H9 (cell line): ENCODE measurements at places on chromosomes 11 and 22.

DNA sequence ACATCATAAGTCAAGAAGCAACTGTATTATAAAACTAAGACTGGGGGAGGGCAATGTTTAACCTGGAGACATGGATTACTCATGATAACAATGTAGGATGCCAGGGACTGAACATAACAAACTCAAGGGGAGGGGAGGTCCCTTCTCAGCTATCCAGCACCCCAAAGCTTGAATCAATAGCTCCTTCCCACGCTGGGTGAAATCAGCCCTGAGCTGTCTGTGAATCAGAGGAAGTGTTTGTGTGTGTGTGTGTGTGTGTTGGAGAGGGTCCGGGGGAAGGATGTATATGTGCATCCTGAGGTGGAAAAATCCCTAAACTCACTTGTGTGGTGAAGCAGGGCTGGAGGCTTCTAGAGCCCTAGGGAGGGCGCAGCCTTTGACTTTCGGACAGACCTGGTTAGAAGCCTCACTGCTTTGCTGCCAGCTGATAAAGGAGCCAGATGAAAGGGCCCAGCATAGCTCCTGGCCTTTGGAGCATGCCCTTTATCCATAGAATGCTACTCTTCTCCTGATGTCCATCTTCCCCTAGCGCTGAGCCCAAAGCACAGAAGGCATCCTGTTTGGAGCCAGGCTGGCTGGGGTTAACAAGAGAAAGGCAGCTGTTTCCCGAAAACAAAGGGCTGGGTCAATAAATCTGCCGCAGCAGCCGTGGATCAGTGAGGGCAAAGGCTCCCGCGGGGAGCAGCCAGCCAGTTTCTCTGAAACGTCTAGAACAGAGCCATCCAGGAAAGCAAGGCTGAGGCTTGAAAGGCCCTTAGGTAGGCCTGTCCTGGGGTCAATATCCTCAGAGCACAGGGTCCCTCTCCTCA, 35.8 kb downstream of the TNKS1BP1 start:
- no peak for DNase-seq

GRCh38 chr22:43431808-43432554, 20.2 kb downstream of the MPPED1 start:
- DNase-seq: no peak

DNA sequence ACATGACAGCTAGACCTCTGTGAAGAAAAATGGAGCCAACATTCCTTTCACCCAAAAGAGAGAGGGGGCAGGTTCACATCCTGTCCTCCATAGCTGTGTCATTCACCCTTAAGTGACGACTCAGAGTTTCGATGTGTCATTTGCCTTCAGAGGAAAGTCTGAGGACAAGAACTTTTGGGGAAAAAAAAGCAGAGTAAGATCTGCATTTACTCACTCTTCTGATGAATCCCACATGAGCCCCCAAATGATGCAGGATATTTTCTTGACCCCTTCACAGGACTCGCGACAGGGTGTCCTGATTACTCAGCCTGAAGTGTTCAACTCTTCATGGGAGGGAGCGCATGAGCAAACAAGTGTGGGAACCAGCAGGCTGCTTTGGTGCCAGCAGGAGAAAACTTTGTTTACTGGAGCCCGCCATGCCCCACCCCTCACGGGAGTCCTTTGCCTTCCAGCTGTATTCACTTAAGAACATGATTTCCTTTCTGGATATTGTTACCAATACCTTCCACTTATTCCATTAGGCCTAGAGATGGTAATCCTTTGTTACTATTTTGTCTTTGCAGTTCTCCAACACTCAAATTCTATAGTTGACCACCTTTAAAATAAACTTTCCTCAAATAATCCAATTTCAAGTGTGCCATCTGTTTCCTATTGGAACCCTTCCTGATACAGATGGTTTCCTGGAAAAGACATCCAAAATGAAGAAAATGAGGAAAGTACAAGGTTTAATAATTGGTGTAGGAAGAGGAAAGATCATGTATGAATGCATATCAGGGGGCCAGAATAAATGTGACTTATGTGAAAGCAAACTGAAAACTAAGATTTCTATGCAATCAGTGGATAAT, 729.8 kb downstream of the FAM181B start:
- DNase-seq: no peak

GRCh38 chr22:29083933-29084591, 11.2 kb downstream of the KREMEN1 start:
- DNase-seq: no peak

GRCh38 chr11:64406221-64406946, 47.4 kb downstream of the RPS6KA4 start:
- no peak for DNase-seq

DNA sequence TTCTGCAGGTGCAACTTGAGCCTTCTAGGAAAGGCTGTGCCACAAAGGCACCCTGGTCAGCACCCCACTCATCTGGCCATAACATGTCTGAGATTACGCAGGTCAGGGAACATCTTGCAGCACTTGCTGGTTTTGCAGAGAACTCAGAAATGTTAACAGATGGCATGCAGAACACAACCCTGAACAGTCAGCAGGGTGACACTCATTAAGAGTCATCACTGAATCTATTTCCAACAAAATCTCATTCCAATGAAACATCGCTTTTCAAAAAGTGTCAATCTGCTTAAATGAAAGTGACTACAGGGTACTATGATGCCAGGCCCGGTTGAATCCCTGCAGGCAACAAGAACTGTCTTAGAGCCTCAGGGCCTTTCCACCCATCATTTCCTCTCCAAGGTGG, 369.8 kb upstream of the CCDC90B start:
- no peak for DNase-seq

DNA sequence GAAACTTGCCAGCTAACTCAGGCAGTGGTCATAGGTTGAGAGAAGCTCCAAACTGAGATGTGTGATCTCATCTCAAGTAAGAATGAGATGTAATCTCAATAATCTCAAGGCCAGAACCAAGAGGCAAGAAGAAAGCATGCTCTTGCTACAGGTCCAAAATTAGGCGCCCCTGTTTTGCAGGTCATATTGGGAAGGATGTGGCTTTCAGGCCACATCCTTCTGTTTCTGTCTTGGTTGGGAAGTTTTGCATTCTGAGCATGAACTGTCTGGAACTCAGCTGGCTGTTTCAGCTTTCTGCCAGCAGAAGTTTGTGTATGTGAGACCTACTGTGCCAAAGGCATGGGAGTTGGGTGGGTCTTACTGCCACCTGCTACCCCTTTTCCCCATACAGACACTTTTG, 67.5 kb upstream of the MS4A8 start:
- DNase-seq: no peak

DNA sequence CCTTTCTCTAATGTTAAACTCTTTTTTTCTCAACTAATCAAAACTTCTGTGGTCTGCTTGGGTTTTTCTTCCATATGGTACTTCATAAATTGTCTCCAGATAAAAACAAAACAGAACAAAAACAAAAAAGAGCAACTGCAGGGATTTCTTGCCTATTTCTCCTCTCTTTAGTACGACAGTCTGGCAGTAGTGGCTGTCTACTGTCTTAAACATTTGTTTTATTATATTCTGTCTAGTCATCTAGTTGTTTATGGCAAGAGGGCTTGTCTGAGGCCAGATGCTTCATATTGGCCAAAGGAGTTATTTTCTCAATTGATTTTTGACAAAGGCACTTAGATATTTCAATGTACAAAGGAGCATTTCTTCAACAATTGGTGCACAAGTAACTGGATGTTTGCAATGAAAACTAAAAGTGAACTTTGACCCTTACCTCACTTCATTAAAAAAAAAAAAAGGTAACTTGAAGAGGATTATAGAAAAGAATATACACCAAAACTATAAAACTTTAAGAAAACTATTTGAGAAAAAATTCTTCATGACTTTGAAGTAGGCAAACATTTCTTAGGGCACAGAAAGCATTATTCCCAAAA, 404.2 kb downstream of the LUZP2 start:
- DNase-seq: no peak

- DNase-seq: peak; percentile 44
Observed at GRCh38 chr22:49979587-49980264, 19.2 kb downstream of the PIM3 start.

GRCh38 chr22:30408388-30409102, 11.7 kb downstream of the SEC14L2 start:
- no peak for DNase-seq

DNA sequence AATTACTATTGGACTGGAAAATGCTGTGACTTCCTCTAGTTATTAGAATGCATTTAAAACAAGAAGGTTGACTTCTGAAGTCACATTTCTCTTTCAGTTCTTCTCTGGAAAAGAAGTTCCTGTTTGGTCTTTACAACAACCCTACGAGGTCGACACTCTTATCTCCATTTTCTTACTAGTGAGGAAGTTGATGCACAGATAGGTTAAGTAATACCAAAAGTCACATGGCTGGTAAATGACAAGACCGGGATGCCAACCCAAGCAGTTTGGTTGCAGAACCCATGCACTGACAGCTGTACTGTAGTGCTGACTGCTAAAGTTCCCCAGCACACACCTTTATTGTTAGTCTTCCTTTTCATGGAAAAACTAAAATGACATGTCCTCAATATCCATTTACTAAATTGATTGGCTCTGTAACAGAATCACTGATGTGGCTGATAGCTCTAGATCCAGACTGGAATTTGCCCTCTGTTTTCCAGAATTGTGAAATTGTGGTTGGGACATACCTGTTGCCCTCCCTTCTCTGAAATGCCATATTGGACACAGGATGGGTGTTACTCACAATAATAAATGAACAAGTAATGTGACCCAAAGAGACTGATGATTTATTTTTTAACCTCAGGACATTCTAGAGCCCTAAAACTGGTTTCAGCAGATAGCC, 9.4 kb upstream of the TECTA start:
- DNase-seq: no peak

DNA sequence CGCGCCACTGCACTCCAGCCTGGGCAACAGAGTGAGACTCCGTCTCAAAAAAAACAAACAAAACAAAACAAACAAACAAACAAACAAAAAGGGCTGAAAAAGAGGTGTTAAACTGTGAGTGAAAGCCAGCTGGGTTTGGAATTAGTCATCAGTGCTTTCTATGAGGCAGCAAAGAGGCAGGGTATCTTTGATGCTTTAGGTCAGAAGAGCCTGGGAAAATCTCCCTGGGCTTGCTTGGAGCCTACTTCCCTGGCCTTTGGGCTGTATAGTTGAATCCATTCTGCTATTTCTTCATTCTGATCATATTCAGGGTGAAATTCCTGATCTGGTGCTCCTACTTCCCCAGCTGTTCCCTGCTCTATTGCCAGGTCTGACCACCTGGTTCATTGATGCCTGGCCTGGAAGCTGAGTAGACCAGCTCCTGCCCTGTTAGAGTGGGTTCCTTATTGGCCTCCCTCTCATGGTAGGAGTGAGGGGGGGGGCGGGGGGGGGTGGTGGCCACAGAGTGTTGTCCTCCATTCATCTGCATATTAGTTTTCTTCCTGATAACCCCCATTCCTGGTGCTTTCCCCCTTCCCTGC, 65.6 kb downstream of the INSC start:
- no peak for DNase-seq

GRCh38 chr11:119705362-119705761, 23.6 kb downstream of the NECTIN1 start:
- no peak for DNase-seq

DNA sequence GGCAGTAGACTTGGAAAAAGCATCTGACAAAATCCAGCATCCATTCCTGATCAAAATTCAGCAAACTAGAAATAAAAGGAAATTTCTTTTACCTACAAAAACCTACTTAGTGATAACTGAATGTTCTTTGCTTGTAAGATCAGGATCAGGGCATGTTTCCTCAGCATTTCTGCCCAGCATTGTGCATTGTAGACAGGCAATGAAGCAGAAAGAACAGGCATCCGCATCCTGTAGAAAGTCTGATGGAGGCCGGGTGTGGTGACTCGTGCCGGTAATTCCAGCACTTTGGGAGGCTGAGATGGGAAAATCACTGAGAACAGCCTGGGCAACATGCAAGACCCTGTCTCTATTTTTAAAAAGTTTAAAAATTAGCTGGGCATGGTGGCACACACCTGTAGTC, 32.5 kb upstream of the PANX2 start:
- no peak for DNase-seq

GRCh38 chr11:113329725-113330124, 15.3 kb downstream of the TTC12 start:
- DNase-seq: no peak

DNA sequence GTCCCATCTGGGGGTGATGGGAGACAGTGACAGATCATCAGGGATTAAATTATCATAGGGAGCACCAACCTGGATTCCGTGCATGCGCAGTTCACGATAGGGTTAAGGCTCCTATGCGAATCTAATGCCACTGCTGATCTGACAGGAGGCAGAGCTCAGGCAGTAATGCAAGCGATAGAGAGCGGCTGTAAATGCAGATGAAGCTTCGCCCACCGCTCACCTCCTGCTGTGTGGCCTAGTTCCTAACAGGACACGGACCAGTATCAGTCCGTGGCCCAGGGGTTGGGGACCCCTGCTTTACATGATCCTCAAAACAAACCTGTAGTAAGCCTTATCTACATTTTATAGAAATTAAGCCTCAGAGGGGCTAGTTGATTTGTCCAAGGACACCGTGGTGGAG, 94.3 kb downstream of the TTC28 start:
- DNase-seq: no peak

GRCh38 chr22:43571181-43571580, 159.4 kb downstream of the MPPED1 start:
- DNase-seq: no peak

DNA sequence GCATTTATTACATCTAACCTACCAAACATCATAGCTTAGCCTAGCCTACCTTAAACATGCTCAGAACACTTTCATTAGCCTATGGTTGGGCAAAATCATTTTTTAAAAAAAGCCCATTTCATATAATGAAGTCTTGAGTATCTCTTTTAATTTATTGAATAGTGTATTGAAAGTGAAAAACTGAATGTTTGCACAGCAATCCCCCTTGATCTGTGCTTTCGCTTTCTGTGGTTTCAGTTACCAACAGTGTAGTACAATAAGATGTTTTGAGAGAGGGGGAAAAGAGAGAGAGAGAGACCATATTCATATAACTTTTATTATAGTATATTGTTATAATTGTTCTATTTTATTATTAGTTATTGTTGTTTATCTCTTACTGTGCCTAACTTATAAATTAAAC, 8.4 kb upstream of the MAP6 start:
- no peak for DNase-seq

GRCh38 chr11:67400942-67401494, 640 bp downstream of the PPP1CA start:
- no peak for DNase-seq

DNA sequence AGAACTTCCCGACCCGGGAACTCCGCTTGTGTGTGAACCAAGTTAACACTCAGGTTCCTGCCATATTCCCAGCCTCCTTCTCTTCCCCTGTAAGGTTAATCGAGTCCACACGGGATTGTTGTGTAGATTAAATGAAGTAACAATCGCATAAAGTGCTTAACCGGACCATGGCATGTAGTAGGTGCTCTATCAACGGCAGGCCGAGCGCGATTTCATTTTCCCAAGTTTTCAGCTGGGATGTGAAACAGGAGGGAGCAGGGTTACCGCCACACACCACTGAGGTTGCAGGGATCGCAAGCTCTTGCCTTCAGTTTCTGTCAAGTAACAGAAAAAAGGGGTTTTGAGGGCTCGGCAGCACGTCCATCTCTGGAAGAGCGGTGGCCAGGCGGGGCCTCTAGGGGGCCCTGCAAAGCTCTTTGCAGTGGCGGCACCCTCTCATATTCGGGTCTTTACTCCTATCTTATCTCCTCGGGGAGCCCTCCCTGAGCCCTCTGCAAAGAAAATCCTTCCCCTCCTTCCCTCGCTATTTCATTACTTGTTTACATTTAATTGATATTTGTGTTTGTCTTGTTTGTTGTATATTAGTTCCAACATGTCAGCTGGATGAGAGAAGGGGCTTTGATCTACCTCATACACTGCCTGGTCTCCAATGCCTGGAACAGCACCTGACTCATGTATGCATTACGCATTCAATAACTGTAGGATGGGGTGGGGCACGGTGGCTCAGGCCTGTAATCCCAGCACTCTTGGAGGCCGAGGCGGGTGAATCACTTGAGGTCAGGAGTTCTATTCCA, 816 bp upstream of the PLEKHA7 start:
- DNase-seq: peak; percentile 70

- DNase-seq: no peak
Observed at GRCh38 chr11:35148163-35148837, 9.3 kb downstream of the CD44 start.
